ENCODE measurements at places on chromosomes 7 and 10.

DNA sequence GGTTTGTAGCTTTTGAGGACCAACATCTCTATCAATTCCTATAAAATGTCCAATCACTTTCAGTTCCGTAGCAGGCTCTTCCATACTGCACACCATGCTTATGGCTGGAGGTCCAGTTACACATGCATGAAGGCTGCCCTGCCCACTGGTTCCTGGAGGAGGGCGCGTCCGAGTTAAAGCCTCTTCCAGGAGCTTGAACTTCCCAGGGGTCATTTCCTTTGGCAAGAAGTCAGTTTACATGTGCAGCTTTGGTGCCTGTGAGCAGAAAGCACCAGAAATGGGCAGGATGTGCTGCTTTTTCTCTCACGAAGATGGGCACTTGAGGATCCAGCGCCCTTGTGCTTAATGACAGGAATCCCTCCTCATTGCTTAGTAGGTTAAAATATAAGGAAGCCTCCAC lies 17.6 kb upstream of the PHYH start:
- no peak for DNase-seq

DNA sequence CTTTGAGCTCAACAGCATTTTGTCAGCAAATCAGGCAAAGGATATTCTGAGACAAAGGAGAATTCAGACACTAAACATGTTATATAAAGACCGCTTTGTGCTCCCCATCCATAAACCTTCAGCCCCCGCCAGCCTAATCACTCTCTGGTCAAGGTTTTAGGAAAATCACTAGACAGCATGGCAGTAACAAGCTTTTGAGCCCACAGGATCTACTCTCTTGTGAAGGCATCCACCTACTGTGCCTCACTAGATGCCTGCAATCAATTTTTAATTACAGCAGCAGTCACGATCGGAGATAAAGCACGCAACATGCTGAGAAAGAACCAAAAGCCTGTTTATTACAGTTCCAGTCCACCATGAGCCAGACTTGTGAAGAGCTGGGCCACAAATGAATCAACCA lies 19.1 kb downstream of the PDE1C start:
- no peak for DNase-seq

DNA sequence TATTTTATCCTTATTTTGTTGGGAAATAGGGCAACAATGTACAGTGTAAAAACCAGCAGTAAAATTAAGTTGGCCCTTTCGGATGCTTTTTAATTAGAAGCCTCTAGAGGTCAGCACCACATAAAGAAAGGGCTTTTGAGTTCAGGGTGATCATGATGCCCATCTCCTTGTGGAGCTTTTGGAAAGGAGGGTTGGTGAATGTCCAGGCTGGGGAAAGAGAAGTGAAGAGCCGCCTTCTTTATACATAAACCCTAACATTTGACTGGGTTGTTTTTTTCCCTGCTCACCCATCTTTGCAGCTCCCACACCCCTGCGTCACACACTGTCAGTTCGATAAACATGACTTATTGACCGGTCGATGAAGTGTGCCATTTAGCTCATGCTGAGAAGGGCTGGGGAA lies 29.8 kb downstream of the MTURN start:
- peak; percentile 68 for DNase-seq

- DNase-seq, result no peak
Measured at GRCh38 chr10:122132882-122133565, 138.1 kb upstream of the BTBD16 start.

GRCh38 chr7:104550362-104550761 lies 222.0 kb downstream of the LHFPL3 start:
- DNase-seq, result peak; percentile 43

- DNase-seq, result no peak
Measured at GRCh38 chr7:42685911-42686310, 226.0 kb downstream of the C7orf25 start.

DNA sequence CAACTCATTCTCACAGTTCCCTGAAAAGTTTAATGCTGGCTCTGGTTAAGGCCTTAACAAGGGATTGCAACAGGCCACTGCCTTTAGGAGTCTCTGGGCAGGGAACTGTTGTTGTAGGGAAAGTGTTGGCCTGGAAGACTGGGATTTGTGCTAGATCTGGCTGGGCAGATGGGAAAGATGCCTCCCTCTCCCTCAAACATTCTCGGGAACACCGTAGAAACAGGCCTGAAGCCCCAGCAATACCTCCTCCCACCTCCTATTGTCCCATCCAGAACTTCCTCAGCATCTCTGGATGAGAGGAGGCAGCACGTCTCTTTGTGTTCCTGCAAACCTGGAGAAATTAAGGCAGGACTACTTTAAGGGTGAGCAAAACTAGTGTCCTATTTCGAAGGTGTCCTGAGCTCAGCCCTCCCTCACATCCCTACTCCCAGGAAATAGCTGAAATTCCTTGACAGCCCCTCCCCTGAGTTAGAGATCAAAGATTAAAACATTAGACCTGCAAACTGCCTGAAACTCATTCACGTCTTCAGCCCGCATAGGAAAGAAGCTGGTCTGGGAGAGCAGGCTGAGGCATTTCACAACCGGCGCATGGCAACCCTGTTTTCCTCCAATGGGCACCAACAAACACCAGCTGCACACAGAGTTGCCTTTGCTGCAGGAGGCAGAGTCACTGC lies 10.9 kb upstream of the MAP3K8 start:
- peak; percentile 83 for DNase-seq

DNA sequence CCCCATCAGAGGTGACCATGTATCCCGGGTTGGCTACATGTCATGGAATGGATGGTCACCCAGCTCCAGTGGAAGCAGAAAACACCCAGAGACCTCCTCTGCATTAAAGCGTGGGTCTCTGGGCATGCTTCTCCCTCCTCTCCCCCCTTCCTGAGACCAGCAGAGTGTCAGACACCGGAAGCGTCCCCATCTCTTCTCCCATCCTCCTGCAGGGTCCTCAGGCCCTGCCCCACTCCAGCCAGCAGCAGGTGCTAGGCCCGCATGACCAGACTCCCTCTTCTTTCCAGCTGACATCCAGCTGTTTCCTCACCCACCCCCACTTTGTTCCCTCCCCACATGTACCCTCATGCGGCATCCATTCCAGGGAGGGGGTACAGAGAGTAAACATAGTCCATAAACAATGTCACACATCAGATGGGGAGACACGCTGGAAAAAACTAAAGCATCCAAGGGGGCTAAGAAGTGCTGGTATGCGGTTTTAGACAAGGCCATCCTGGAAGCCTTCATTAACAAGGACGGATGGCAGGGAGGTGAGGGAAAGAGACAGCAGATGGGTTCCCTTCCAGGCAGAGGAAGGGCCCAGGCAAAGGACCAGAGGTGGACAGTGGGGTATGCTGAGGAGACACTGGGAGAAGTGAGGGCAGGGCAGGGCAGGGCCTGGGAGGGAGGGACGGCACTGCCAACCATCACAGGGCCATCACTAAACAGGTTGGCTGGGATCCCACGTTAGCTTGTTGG lies 12.5 kb upstream of the SLC18A3 start:
- no peak for DNase-seq

- peak; percentile 30 for DNase-seq
Measured at GRCh38 chr7:142384493-142384922, 126.7 kb upstream of the PRSS58 start.

DNA sequence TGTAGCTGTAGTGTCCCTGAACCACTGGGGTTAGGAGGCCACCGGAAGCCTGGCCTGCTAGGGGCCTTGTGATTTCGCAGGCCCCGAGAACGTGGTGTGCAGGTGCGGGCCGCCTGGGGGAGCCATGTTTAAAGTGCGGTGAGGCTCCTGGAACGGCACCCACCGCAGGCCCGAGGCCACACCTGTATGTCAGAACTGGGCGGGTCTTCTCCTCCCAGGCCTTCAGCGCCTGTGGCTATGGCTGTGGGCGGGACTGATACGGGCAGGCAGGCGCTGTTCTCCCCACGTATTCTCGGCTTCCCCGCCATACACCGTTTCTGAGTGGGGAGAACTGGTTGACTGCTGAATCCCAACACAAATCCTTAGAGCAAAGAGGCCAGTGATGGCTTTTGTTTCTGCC lies 74.8 kb downstream of the DNAJB6 start:
- DNase-seq, result no peak

- DNase-seq, result no peak
Measured at GRCh38 chr10:92241158-92241500, 49.7 kb downstream of the CPEB3 start.

GRCh38 chr7:135939261-135939812 lies 37.8 kb downstream of the MTPN start:
- DNase-seq, result no peak

DNA sequence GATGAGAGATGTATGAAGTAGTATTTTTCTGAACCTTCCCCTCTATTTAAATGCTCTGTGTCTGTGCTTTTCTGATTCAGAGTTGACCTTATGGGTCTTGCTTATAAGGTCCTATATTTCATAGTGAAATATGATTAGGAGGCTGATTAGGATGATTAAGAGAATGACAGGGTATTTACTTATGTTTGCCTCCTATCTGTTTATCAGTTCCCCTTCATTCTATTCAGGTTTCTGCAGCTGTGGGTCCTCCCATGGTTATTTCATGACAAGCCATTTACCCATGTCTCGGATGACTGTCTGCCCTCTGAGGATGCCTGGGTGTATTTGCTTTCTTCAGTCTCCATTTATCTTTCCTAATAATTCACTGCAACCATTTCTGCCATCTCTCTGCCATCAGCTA lies 16.9 kb downstream of the RPA3 start:
- DNase-seq, result no peak

DNA sequence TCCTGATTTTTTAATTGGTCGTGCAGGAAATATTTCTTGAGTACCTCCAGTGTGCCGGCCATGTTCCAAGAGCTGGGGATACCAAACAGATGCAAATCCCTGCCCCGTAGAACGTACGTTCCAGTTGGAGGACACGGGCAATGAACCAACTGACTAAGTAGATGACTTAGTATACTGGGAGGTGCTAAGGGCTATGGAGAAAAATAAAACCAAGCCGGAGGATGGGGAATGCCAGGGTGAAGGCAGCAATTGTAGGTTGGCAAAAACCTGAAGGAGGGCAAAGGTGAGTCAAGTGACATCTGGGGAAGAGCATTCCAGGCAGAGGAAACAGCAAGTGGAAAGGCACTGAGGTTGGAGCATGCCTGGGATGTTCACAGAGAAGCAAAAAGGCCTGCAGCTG lies 6.8 kb upstream of the VSIR start:
- no peak for DNase-seq

- DNase-seq, result no peak
Measured at GRCh38 chr10:34133406-34133805, 681.7 kb downstream of the PARD3 start.

GRCh38 chr10:110414548-110415309 lies 83.0 kb upstream of the DUSP5 start:
- no peak for DNase-seq

- DNase-seq, result no peak
Measured at GRCh38 chr10:129833994-129834739, 129.9 kb downstream of the EBF3 start.

DNA sequence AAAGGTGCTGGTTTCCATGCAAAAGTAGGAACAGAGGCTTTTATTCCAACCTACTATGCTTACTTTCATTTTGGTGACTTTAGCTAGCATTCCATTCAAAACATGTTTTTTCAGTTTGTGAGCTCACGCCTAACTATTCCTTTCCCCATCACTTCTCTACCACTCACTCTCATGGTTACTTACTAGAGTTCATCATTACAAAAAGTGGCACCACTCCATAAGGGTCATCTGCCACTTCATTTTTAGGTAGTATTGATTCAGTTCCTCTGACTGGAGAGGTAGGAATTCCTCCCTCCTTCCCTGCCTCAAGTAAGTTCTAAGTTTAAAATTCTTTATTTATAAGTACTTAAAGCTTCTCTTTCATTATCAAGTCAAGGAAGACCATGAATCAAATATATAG lies 543.1 kb downstream of the HTR7 start:
- no peak for DNase-seq

DNA sequence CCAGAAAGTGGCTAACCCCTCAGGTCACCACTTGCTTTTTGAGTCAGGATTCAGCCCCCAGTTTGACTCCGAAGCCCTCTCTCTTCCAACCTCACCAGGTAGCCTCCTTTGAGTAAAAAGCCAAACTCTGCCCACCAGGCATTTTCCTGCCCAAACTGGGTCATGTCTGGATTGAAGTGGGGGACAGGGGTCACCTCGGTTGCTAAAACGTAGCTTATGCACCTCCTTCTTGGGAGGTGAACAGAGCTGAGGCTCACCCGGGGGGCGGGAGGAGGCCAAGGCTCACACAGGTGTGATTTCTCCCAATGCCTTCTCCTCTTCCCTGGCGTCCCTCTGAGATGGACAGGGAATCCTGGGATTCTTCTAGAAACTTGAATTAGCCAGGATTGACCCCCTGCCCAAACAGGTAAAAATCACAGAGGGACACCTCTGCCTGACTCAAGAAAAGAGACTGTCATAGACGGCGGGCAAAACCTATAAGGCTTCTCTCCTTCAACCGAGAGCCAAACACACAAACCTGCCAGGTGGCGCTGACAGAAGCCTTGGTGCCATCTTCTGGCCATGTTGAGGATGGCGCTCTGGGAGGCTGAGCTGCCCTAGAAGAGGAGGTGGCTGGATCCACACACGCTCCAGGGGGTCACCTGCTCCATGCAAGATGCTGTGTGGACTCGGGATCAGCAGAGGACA lies 51.6 kb downstream of the PRLHR start:
- peak; percentile 70 for DNase-seq

GRCh38 chr10:70198696-70199466 lies 28.6 kb upstream of the SAR1A start:
- no peak for DNase-seq

- DNase-seq, result peak; percentile 7
Measured at GRCh38 chr7:100967292-100967863, 2.0 kb upstream of the MUC12 start.

- no peak for DNase-seq
Measured at GRCh38 chr10:125213541-125214282, 53.3 kb upstream of the CTBP2 start.

- peak; percentile 88 for DNase-seq
Measured at GRCh38 chr7:46383605-46384004, 462.5 kb upstream of the IGFBP3 start.

Measured in HCEC 1CT (cell line).